ENCODE measurements at places on chromosomes 2 and 18.
A peak's percentile ranks its signal among the peaks of the same experiment; 100 is the strongest.

- DNase-seq = no peak
Observed at GRCh38 chr2:163319006-163319405, 416.8 kb downstream of the FIGN start.

DNA sequence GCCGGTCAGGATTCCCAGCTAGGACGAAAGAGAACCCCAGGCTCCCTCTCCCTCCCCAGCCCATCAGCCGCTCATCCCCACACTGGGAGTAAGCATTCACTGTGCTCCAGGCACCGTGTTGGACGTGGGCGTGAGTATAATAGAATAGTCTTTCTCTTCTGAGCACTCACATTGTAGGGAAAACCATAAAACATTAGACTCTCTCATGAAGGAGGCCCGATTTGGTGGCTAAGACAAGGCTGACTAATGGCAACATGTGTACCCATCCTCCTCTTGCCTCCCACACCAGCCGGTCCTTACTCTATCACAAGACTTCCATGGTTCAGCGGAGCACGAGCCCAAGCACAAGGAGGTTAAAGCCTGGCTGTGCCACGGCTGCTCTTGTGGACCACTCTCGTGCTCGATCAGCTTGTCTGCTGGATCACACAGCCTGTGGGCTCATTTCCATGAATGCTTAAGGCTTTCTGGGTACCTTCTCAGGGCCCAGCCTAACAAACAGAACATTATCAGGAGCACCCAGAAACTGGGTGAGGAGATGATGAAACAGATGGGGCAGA, 540.9 kb upstream of the RAB6C start:
- no peak for DNase-seq

GRCh38 chr2:161421686-161422085, 5.6 kb downstream of the TBR1 start:
- DNase-seq = no peak

DNA sequence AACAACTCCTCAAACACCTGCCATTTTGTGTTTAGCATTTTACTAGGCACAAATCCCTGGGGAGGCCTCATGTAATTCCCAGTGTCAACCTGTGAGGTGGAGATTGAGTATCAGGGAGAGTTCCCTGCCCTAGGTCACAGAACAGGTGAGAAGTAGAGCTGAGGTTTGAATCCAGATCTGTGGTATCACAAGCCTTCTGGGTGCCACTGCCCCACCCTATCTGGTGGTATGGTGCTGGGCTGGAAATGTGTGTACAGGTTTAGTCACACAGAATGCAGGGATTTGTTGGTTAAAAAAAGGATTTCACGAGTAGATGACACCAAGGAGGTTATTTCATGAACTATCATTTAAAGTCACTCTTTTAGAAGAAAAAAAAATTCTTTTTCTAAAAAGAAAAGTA, 35.7 kb upstream of the PKDCC start:
- DNase-seq = no peak

GRCh38 chr2:174198846-174199564, 49.3 kb downstream of the OLA1 start:
- no peak for DNase-seq

DNA sequence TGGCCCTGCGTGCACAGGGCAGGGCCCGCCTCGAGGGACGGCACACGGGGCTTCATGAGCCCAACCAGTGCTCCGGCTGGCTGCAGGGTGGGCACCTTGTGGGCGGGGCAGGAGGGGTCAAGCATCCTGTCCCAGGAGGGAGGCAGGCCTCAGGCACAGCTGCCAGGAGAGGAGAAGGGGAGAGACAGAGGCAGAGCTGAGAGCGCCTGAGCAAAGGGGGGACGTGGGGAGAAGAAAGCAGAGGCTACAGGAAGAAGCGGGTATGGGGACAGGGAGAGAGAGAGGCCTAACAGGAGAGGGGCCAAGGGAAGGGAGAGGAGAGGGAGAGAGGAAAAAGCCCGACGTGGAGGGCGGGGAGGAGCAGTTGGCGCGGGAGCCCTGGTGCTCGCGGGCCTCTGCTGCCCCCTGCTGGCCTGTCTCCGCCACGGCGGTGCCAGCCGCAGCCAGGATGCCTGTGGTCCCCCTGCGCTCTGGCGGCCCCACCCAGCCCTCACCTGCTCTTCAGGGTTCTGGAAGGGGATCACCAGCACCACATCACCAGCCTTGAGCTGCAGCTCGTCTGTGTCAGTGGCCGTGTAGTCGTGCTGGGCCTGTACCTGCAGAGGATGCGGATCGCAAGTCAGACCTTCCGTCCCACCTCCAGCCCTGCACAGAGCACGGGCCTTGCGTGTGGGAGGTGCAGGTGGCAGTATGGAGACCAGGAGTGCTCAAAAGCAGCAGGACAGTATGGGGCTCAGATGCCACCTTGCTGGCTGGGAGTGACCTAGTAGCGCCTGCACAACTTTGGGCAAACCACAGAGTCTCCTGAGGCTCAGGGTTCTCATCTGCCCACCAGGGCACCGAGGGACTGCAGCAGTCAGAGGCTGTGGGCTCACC, 56.8 kb downstream of the BIN1 start:
- peak; percentile 9 for DNase-seq

DNA sequence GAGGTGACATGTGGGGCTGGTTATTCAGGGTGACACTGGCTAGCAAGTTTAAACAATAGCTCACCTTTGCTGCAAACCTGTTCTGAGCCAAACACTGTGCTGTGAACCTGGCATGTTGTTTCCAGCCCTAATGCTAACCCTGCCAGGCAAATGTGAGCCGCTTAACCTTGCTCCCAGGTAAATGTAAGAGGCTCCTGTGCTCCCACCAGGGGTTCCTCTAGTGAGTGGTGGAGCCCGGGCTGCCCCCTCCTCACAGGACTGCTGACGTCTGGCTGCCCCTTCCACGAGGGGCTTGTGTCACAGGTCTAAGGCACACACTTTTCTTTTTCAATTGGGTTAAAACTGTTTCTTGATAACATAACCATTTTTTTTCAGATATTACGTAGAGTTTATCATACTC, 223.7 kb downstream of the DCDC2C start:
- DNase-seq = peak; percentile 7

GRCh38 chr2:75098856-75099255, 100.5 kb downstream of the TACR1 start:
- no peak for DNase-seq

GRCh38 chr18:61833387-61833786, 59.4 kb downstream of the RNF152 start:
- no peak for DNase-seq

DNA sequence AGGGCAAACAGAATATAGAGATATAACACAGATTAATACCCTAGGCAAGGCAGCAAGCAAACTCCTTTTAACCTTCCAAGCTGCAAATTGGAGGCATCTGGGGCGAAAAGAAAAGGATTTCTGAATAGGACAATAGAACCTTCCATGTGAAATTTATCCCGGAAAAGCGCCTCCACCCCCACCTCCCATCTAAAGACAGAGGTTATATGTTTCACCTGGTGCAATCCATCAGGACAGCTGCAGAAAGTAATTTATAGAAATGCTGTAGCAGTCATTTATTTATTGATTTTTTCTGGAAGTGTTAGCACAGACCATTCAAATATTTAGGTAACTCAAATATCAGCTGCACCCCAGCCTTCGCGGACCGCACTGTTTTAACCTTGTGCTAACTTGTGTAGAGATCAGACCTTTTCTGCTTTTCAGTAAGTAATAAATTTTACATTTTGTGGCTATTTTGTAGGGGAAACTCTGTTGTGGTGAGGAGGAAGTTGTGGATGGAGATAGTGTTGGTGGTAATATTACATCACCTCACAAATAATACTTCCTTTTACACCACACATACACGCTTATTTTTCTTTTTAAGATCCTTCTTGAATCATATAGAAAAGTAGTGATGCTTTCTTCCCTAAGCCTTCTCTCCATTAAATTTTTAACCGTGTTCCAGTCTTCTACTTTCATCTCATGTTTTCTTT, 919.3 kb upstream of the CDH2 start:
- DNase-seq = peak; percentile 35

DNA sequence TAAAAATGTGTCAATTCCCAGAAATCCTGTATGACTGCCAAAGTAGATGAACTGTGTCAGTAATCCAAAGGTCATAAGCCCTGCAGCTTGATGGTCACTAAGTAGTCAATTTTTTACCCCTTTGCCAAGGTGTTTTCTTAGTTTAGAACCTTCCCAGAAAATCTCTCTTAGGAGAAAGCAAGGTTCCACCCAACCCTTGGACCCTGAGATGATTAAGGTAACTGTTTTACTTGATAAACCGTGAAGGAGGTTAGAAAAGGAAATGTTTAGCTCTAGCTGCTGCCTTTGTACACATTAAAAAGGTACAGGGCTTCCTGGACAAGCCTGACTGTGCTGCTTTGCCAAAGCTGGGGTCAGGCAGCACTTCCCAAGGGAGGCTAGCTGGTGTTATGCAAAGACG, 24.4 kb upstream of the LRP2 start:
- no peak for DNase-seq

GRCh38 chr18:10973567-10974203, 175.7 kb downstream of the PIEZO2 start:
- no peak for DNase-seq

DNA sequence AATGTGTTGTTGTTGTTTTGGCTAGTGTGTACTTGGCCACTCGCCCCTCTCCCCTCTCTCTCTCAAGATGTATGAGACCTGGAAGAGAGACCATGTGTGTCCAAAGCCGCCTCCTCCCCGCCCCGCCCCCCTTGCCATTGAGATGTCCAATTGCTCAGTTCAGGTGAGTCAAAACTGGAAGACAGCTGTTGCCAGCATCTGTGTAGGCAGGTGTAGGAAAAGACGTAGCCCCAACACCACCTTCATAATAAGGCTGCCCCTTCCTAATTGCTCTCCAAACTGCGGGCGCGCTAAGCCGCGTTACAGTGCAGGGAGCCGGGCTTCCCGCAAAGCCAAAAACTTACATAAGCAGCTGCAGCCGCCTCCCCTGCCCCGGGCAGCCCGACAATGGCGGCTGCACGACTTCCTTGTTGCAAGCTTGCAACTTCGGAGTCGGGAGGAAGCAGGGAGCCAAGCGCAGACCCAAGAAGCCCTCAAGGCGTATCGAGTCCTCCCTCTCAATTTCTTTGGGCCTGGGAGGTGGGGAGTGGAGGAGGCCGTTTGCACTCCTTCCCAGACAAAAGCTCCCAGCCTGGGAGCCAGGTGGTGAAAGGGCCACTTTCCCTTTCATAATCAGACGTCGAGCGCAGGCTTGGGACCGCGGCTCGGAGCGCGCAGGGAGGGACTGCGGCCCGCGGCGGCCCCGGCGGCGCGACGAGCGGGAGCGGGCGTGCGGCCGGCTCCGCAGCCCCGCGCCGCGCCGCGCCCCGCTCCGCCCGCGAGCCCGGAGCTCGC, 882 bp downstream of the ZBTB14 start:
- DNase-seq = peak; percentile 52

DNA sequence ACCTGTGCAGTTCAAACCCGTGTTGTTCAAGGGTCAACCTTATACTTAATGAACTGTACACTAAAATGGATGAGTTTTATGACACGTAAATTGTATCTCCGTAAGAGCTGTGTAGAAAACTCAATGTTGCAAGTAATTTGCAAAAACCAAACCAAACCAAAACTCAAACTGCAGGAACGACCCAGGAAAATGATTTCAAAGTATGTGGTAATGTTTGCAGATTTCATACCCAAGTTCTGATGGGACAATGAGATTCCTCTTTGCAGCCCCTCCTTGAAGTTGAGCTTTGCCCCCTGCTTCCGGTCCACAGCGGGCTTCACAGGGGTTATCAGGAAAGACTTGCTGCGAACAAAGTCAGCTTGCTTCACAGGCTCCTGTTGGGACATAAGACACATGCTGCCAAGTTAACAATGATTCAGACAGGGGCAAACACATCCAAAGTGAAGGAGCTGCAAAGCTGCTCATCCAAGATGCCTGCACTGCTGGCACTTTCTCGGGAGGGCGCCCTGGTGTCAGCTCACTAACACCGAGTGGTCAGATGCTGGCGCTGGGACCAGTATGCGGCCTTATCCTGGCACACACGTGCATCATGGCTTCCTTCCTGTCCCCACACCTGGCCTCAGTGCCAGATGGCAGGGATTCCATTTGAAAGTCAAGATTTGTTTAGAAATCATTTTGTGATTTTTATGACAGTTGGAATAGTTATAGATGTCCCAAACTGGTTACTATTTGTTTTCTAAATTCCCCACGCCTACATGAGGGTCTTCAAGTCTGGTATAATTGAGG, 65.2 kb upstream of the MGAT4A start:
- DNase-seq = no peak

GRCh38 chr2:239163688-239164334, 237.0 kb downstream of the HDAC4 start:
- no peak for DNase-seq

GRCh38 chr2:109560265-109560664, 53.5 kb downstream of the SEPTIN10 start:
- DNase-seq = no peak

DNA sequence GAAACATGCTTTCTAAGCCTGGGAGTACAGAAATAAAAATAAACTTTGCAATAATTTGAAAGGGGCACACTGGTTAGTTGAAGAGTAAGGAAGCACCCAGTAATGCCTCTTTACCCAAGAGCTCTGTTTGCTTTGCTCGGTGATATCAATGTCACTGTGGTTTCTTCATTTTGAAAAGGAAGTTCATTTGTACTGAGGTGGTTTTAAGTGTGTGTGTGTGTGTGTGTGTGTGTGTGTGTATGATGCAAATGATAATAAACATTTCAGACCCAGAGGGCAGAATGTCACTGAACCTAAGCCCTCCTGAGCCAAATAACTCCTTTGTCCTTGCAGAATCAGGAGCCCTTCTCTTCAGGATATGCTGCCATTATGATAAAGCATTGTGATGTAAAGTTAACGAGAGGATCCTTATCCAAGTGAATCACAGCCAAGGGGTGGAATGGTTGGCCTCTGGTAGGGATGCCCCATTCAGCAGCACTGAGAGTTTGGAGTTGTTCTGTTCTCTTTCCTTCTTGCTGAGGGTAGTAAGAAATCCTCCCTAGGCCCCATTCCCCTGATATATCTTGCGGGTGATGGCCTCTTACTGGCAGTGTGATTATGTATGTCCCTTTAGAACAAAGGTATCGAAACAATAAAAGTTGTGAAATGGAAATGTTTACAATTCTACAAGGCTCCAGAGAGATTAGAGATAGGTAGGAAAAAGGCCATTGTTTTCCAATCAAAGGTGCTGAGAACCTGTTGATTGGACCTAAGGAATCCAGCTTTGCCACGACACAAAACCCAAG, 7.6 kb downstream of the ITGA6 start:
- no peak for DNase-seq

- no peak for DNase-seq
Observed at GRCh38 chr2:160565099-160565845, 71.7 kb upstream of the RBMS1 start.

- DNase-seq = no peak
Observed at GRCh38 chr2:37873229-37873628, 51.9 kb upstream of the RMDN2 start.

- no peak for DNase-seq
Observed at GRCh38 chr2:132729522-132729921, 59.5 kb upstream of the LYPD1 start.
